Occipital lobe (tissue), 3 donors: ENCODE measurements at places on chromosomes 7 and 10. TPM values are rescaled to one million over a fixed set of nuclear protein-coding genes. Genes with fewer than 3 reads are reported as not detected.
A peak's percentile ranks its signal among the peaks of the same experiment; 100 is the strongest.

The ARPC1A gene
- total RNA-seq, result 72.1 TPM

The SFRP5 gene
- 0.62 TPM for total RNA-seq

The LIPN gene
- total RNA-seq, result not detected

The SORCS3 gene
- 23.7 TPM for total RNA-seq

The GARIN1A gene
- 1.7 TPM for total RNA-seq

The EDRF1 gene
- 51.9 TPM for total RNA-seq

The PKD2L1 gene
- 0.62 TPM for total RNA-seq

The KCNIP2 gene
- 6.9 TPM for total RNA-seq

The FGF8 gene
- not detected for total RNA-seq

The TMEM229A gene
- total RNA-seq, result 1.7 TPM

The TFPI2 gene
- 0.31 TPM for total RNA-seq

DNA sequence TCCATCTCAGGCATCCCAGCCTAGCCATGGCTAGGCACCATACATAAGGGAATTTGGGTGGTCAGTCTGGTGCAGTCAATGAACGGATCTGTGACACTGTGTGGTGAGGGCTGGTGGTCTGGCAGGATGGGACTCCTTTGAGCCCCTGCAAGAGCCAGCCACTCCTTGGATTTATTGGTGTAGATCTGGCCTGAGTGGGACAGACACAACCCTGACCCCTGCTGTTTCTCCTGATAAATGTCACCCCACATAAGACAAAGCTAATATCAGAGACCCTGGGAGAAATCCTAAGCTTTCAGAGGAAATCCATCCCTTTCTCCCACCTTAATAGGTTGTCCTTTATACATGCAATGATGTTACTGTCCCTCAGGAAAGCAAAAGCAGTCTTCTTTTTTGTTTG is 2.3 kb downstream of the FBXO24 start:
- DNase-seq, result no peak

GRCh38 chr10:97320480-97321031 is 1.5 kb downstream of the FRAT1 start:
- no peak for DNase-seq

- DNase-seq, result no peak
Observed at GRCh38 chr10:104258209-104258608, 3.5 kb downstream of the GSTO1 start.

DNA sequence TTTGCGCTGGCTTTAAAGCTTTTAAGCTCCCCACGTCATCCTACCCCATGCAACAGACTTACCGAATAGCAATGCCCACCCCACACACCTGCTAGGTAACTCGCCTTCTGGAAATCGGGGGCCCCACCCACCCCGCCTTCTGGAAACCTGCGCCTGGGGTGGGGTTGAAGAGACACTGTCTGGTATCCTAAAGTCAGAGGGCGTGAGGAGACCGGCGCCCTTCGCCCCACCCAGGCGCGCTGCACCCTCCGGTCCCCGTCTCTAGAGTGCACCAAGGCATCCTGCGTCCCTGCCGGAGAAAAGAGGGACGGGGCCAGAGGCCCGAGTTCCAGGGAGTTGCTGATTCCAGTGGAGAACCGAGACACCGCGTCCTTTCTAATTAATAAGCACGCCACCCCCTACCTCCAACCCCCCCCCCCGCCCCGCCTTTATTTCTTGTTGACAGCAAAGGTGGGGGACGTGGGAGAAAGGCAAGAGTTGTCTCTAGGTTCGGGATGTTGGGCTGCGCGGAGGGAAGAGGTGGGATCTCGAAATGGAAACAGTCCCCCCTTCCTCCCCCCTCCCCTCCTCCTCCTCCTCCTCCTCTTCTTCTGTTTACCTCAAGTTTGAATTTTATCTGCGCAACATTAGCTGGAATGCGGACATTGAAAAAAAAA is 220.9 kb upstream of the MKLN1 start:
- peak; percentile 27 for DNase-seq

DNA sequence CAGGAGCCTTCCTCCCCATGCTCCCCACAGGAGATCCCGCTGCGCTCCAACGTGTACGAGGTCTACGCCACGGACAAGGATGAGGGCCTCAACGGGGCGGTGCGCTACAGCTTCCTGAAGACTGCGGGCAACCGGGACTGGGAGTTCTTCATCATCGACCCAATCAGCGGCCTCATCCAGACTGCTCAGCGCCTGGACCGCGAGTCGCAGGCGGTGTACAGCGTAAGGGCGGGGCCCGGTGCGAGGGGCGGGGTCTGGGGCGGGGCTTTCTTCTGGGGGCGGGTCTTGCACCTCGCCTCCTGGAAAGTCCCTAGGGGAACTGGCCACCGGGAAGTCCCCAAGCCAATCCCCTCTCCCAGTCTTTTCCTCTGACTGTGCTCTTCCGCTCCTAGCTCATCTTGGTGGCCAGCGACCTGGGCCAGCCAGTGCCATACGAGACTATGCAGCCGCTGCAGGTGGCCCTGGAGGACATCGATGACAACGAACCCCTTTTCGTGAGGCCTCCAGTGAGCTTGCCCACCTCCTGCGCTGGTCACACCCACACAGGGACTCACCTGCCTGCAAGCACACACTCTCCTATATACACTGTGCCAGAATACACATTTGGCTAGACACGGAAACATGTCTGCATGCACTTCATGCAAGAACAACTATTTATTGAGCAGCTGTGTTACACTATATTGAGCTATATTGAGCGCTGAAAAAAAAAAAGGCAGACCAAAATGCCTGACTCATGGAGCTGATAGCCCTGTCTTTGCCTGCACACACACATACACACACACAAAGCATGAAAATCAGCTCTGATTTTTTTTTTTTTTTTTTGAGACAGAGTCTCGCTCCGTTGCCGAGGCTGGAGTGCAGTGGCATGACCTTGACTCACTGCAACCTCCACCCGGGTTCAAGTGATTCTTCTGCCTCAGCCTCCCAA is 32.7 kb upstream of the VSIR start:
- no peak for DNase-seq

GRCh38 chr10:126160971-126161630 is 227.2 kb downstream of the ADAM12 start:
- no peak for DNase-seq

DNA sequence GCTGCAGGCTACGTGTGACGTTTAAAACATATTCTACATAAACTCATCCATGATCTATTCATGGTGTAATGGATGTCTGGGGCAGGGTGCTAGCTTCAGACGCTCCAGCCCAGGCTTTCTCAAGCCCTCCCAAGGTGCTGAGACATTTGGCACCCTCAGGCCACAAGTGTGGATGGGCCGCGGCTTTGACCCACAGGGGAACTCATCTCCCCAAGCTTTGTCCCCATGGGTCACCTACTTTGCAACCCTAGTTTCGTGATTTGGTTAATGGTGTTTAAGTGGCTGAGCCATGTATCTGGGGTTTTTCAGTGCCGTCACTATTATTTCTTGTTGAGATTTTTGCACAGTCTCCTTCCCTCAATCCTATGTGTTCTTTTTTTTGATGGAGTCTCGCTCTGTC is 66.0 kb downstream of the GRK5 start:
- no peak for DNase-seq

GRCh38 chr7:46636022-46636421 is 715.0 kb upstream of the IGFBP3 start:
- DNase-seq, result no peak

GRCh38 chr7:106012935-106013439 is 49.9 kb downstream of the CDHR3 start:
- DNase-seq, result no peak

DNA sequence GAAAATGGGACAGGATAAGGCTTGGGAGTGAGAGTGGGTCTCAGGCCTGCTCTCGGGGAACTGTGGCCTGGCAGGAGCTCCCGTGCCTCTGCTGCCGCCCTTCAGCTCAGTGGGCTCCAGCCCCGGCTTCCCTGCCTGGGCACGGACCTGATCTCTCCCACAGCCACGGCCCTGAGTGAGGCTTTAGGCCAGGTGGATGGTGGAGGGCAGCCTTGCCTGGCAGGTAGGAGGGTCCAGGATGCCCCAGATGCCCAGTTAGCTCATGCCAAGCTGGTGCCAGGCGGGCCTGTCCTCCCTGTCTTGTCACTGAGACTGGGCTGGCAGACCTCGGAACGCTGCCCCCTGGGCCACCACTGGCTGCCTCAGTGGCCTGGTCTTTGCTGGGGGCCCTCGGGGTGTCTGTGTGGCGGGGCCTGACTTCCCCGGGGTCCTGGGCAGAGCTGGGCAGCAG is 116.6 kb downstream of the INPP5A start:
- DNase-seq, result no peak

- DNase-seq, result peak; percentile 33
Observed at GRCh38 chr7:5636446-5636835, 145.0 kb downstream of the RNF216 start.

GRCh38 chr10:85400981-85401695 is 965.5 kb downstream of the GRID1 start:
- no peak for DNase-seq

DNA sequence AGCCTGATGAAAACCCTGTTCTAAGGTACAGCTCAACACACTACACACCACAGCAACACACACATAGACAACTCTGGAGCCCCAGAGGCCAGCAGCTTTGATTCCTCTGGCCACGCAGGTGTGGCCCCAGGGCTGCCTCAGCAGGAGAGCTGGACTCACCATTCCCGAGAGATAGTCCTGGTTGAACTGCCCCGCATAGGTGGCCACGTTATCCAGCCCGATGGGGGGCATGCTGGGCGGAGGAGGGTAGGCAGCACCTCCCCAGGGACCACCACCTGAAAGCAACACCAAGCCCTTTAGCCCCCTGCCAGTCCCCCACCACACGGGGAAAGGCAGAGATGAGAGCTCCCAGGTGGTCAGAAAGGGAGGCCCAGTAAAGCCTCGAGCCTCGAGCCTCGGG is 34.7 kb downstream of the ANXA11 start:
- no peak for DNase-seq

GRCh38 chr7:114644455-114644854 is 229.8 kb downstream of the FOXP2 start:
- DNase-seq, result no peak

- DNase-seq, result no peak
Observed at GRCh38 chr10:47061776-47062175, 150.5 kb downstream of the PTPN20 start.

GRCh38 chr7:137331378-137331777 is 12.2 kb downstream of the PTN start:
- DNase-seq, result no peak

DNA sequence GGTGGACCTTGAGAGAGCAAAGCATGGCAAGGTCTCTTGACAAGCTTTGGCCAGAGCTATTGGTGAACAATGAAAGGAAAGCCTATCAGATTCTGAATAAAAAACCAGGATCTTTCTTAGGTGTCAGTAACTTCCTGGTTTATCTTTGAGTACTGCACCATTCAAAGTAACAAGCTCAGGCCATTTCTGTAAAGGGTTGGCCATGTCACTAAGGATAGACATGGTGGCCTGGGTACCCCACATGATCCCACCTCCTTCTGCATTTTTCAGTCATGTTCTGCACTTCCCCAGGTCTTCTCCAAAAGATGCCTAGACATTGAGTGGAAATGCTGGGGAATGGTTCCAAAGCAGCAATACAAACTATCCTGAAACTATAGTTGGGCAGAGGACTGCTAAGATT is 242.0 kb downstream of the ARHGAP12 start:
- no peak for DNase-seq

DNA sequence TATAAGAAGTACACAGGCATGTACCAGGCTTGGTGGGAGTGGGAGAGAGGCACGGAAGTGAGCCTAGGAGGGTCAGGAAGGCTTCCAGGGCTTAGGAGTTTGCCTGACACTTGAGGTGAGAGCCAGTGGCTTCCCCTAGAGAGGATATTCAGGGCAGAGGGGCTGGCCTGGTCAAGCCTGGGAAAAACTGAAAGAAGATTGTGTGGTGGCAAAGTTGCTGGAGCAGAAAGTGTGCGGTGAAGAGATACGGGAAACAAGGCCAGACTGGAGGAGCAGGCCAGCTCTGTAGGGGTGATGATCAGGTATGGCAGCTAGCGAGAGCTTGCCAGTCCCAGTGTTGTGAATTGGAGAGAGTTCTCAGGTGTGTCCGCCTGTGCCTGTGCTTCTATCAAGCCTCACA is 129.9 kb downstream of the CCNY start:
- DNase-seq, result no peak

DNA sequence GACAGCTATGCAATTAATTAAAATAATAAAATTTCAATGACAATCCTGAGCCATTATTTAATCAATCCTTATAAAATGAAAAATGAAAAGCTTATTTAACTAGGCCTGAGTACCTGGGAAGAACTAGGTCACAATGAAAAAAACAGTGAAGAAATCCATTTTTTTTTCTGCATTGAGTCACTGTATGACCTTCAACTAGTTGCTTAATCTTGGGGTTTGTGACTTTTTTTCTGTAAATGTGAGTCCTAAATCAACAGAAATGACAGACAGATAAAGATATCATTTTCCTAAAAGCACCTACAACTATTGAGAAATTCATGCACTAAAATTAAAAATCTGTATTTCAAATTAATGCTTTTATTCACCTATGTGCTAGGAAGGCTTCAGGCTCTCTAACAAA is 96.8 kb downstream of the TMEM26 start:
- no peak for DNase-seq

- DNase-seq, result no peak
Observed at GRCh38 chr7:96667026-96667425, 42.6 kb downstream of the SEM1 start.

DNA sequence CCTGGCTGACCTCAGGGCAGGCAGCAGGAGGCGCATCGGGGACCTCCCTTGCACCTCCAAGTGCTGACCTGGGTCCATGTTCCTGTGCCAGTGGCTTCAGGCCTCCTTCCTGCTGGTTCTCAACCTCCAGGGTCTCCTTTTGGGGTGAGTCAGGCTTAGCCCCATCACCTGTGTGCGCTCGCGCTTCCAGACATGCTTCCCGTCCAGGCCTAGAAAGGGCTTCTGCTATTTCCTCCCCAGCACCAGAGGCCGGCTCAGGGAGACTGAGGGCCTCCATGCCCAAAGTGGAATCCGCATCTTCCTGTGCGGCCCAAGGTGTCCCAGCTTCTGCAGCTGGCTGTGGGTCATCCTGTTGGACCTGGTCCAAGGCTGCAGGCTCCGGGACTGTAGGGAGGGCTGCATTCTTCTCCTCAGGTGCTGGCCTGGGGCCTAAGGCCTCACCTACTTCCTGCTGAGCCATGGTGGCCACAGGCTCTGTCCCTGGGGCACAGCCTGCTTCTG is 5.9 kb downstream of the NACAD start:
- no peak for DNase-seq

GRCh38 chr7:120030876-120031275 is 242.1 kb upstream of the KCND2 start:
- DNase-seq, result no peak

GRCh38 chr7:28768577-28769147 is 189.5 kb downstream of the TRIL start:
- DNase-seq, result no peak

- DNase-seq, result no peak
Observed at GRCh38 chr10:12459762-12460161, 110.4 kb downstream of the CAMK1D start.

GRCh38 chr10:74924251-74924963 is 98.0 kb downstream of the KAT6B start:
- DNase-seq, result no peak
